ENCODE measurements at places on chromosomes 16 and 17.

DNA sequence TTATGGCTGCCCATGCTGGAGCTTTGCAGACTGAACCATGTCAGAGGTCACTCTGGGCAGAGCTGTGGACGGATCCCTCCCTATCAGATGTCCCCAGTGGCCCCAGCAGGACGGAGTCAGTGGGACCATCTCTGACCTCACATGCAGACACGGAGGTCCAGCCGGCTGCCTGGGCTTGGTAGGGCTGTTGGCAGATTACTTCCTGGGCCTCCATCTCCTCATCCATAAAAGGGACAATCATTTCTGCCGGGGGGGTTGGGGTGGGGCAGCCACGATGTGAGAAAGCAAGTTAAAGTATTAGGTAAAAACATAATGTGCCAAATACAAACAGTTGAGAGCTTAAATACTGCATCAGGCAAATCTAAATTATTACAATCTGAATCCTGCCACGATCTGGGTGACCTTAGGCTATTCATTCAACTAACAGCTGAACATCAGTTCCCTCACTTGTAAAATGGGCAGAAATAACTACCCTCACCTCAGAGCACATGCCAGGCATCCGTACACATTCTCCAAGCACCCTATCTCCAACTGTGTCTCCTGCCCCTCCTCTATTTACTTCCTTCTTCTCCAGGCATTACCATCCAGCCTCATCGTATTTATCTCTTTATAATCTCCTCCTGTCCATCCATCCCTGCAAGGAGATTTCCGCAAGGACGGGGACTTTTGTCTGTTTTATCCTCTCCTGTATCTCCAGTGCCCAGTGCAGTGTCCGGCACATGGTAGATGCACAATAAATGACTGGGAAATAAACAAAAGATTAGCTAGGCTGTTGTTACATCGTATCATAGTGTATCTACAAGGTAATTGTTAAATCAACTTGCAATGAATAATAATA, 192.3 kb upstream of the FOXF1 start:
- DNase-seq = no peak

DNA sequence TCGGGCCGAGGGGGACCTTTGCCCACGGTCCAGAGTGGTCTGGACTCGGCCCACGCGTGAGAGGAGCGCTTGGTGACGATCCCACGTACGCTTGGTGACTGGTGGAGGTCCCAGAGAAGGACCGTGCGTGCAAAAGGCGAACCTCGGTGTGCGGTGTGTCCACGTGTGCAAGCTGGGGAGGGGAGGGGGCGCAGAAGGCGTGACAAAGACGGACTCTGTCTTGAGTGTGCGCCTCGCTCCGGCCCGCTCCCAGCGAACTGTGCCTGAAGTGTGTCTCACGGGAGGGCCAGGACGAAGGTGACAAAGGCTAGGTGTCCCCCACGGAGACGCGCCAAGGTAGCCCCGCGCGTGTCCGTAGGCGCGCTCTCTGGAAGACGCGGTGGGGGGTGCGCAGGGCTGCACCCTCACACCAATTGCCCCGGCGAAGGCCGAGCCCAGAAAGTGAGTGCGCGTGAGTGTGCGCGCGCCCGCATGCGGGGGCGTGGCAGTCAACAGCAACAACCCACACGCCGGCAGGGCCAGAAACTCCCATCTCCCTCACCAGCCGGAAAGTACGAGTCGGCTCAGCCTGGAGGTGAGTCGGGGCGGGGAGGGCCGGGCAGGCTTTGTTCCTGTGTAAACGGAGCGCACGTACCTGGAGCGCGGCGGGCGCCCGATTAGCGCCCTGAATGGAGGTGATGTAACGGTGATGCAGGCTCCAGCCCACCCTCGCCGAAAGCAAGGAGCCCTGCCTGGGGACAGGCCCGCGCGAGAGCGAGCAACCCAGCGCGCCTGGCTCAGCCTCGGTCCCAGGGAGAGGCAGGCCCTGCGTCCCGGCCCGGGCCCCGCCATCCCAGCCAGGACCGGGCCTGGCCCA, at the start of gene GPRC5C:
GPRC5C (plus strand) TSS at position 521 of the 856 bp plus-strand sequence. CDS start 7,689 bp downstream, outside the sequence.
- no peak for DNase-seq

GRCh38 chr16:68772030-68772681, 35.1 kb downstream of the CDH1 start:
- DNase-seq = no peak

- DNase-seq = no peak
Measured at GRCh38 chr16:74725651-74726455, 25.2 kb upstream of the MLKL start.

DNA sequence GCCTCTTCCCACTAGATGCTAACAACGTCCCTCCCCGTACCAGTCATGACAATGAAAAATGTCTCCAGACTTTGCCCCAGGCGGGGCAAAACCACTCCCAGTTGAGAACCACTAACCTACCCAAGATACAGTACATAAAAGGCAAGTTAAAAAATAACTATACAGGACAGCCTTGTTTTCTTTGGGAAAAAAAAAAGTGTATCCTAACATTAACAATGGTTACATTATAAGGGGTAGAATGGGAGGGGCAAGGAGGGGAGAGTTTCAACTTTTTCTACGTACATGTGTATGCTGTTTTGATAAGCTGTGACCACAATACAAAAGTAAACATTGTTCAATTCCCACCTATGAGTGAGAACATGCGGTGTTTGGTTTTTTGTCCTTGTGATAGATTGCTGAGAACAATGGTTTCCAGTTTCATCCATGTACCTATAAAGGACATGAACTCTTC, 94.9 kb downstream of the TOX3 start:
- DNase-seq = no peak

DNA sequence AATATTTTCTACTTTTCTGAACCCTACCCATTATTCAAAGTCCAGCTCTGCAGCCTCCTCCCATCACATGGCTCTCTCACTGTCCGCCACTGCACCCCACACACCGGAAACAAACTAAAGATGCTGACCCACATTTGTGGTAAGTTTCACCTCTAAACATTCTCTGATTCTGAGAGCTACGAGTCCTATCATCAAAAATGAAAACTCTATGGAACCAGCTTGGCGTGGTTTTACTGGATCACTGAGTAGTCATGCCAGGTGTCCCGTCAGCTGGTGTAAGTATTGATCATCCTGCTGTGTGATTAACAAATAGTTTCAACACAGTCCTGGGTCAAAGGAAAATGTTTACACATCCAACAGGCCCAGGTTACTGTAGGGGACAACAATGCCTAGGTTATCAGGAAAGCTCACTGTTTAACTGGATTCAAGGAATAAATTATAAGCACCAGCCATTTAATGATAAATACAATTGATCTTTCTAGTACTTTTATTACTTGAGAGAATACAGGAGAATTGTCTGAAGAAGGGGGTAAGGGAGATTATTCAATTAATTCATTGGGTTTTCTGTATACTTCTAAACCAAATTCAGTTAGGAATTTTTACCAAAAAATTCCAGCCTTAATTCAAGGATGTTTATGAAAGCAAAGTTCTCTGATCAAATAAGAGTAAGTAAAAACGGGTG, 33.9 kb downstream of the CYTH1 start:
- no peak for DNase-seq

DNA sequence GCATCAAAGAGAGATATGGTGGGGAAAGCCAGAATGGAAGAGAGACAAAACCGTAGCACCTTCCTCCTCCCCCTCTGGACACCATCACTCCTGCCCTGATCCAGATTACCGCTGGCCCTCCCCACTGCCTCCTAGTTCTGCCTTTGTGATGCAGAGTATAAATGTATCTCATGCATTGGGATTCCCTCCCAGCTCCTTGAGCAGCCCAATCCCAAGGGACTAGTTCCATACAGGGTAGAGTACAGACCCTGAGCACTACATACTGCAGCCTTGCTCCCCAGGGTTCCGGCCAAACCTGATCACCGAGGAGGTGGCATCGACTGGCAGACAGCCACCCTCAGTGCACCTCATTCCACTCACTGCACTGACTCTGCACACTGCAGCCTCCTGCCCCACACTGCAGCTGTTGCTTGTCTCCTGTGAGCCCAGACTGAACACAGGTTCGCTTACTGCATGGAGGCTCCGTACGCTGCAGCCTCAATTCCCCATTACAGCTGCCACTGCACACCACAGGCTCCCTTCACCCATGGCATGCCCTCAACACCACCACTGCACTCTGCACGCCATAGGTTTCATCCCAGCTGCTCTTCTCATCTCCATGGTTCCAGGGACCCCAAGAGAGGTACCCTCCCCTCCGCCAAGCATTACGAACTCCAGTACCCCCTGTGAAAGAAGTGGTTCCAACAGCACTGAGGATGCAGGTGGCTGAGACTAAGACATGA, 1.7 kb upstream of the THRA start:
- DNase-seq = no peak
